ENCODE measurements at places on chromosomes 7 and 10. TPM values are rescaled to one million over a fixed set of nuclear protein-coding genes. Genes with fewer than 3 reads are reported as not detected.

DNA sequence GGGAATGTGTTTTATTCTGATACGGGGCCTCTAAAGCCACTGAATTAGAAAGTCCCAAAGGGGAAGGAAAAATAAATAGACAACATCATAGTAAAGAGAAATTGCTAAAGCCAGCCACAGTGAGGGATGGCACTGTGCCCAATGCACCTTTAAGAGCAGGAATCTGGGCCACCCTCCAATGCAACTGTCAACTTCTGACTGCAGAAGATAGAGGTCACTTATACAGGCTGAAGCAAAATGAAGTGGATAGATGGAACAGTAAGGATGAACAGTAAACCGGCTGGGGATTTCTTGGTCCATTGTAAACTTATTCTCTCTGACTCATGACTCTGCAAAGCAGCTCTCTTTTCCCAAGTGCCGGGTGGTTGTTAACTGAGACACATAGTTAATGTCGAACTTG, 54.0 kb upstream of the KCNIP2 start:
- DNase-seq = no peak

- DNase-seq = no peak
These were observed 9.0 kb downstream of the PPP1R17 start for GRCh38 chr7:31695859-31696614.

DNA sequence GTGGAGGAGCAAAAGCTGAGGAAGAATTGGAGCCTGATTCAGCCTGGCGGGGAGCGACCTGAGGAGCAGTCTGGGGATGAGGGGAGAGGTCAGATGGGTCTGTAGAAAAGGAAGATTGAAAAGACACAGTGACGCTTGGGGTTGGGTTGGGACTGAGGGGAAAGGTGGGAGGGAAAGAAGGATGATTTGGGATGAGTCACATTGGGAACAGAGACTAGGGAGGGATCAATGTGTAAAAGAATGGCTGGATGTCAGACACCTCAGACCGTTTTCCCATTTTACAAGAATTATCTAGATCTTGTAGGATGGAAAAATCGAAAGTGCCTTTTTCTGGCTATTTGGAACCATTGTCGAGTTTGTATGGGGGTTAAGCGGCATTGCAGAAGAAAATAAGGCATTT, 1076.5 kb downstream of the DNAJB9 start:
- no peak for DNase-seq

DNA sequence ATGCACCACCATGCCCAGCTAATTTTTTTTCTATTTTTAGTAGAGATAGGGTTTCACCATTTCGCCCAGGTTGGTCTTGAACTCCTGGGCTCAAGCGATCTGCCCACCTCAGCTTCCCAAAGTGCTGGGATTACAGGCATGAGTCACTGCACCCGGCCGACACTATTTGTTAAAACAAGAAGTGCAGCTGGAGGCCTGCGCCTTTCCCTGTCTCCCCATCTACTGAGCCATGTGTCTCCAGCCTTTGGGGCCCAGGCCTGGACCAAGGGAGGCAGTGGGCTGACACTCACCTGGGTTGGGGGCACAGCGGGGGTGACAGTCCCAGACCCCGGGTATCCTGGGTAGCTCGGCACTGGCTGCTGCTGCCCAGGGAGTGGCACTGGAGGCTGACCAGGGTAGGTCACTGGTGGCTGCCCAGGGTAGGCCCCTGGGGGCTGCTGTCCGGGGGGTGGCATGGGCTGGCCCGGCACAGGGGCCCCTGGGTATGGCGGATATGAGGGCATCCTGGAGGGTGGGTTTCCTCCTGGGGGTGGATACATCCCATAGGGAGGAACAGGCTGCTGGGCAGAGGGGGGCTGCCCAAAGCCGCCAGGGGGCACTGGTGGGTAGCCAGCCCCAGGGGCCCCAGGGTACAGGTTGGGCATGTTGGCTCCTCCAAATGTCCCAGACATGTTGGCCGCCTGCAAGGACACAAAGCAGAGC, 36.3 kb downstream of the PLAC9 start:
- no peak for DNase-seq

- DNase-seq = no peak
These were observed 11.6 kb upstream of the ERCC6 start for GRCh38 chr10:49550563-49550962.

DNA sequence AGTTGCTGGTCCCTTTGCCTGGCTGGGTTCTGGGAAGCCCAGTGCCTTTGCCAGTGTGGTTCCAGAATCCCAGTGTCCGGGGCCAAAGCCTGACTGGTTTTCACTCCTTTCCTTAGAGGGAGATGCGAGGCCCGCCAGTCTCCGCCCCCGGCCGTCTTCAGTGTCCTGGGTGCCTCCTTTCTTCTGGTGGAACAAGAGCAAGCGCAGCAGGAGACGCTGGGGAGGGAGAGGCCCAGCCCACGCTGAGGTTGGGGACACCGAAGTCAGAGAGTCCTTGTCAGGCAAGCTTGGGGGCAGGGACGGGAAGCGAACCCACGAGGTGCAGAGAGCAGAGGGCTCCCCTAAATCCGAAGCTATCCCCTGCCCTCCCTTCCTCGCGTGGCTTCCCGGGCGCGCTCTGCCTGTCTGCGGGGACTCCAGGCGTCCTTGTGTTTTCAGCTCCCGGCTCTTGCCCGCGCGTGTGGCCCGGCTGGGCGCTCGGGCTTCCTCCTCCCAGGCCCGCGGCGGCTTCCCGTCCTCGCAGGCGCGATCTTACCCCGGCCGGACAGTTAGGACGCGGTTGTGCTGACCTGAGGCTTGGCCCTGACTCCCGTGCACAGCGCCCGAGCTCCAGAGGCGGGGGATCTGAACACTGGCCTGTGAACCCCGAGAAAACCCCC, 60.6 kb upstream of the UBE3C start:
- DNase-seq = no peak

DNA sequence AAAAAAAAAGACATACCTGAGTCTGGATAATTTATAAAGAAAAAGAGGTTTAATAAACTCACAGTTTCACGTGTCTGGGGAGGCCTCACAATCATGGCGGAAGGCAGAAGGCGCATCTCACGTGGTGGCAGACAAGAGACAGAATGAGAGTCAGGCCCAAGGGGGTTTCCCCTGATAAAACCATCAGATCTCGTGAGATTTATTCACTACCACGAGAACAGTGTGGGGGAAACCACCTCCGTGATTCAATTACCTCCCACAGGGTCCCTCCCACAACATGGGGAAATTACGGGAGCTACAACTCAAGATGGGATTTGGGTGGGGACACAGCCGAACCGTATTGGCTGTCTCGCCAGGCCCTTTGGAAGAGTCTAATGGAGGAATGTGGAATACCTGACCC, 9.0 kb upstream of the MAFK start:
- DNase-seq = no peak

DNA sequence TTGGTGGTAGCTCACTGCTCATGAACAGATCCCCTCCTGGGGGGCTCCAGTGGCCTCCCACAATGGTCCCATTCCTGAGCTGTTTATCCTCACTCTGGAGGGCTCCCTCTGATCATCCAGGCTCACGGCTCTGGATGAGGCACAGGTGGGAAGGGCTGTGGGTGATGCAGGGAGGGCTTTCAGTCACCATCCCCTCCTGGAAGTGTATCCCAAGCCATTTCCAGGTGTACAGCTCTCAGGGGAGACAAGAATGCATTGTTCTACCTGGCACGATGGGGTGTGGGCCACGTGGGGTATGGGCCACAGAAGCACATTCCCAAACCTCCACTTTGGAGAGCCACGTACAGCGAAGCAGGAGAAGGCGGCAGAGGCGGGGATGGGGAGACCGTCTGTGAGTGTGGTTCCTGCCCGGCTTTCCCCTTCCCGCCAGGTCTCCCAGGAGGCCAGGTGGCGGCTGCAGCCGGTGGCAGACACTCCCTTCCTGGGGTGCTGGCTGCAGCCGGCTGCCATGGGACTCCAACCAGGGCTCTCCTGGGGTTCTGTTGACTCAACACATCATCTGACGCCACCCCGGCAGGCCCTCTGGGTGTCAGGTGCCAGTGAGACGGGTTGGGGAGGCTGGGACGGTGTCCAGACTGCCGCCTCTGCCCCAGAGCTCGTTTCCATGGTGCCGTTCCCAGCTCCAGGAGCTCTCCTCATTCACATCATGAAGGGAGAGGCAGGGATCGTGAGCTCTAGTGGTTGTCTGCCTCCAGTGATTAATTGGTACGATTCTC, 169.7 kb upstream of the RHEB start:
- DNase-seq = no peak

- no peak for DNase-seq
These were observed 516.3 kb upstream of the TEX47 start for GRCh38 chr7:89311886-89312285.

- DNase-seq = no peak
These were observed 32.5 kb downstream of the MXI1 start for GRCh38 chr10:110239892-110240291.

DNA sequence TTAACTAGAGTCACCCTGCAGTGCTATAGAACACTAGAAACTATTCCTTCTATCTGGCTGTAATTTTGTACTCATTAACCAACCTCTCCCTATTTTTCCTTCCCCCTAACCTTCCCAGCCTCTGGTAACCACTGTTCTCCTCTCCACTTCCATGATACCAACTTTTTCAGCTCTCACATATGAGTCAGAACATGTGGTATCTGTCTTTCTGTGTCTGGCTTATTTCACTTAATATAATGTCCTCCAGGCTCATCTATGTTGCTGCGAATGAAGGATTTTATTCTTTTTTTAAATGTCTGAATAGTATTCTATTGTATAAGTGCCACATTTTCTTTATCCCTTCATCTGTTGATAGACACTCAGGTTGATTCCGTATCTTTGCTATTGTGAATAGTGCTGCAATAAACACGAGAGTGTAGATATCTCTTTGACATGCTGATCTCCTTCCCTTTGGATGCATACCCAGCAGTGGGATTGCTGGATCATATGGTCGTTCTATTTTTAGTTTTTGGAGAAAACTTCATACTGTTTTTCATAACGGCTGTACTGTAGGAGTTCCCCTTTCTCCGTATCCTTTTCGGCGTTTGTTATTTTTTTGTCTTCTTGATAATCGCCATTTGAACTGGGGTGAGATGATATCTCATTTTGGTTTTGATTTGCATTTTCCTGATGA, 101.4 kb downstream of the FAM107B start:
- DNase-seq = no peak

- DNase-seq = peak; percentile 96
These were observed 25.8 kb downstream of the WBP1L start for GRCh38 chr10:102769375-102770107.

The AOAH gene
- not detected for polyA plus RNA-seq

The ZNF92 gene
- polyA plus RNA-seq = 4.0 TPM

Data from HepG2 (cell line).